AG08395 (cell line): ENCODE measurements at places on chromosomes 5 and 9.

DNA sequence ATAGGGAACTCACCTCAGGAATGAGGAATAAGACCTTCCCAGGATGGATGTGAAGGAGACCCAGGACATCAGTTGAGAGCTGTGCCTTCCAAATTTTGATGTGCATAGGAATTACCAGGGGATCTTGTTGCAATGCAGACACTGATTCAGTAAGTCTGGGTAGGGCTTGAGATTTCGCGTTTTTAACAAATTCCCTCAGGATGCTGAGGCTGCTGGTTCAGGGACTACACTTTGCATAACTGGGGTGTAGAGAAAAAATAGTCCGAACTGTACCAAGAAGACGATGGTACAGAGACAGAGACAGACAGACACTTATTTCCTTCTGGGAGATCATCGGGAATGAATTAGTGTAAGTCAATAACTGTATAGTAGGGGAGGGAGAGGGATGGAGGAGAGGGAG is 82.3 kb upstream of the FREM1 start:
- DNase-seq: no peak

GRCh38 chr5:64505769-64506566 is at the start of gene RGS7BP:
Gene RGS7BP, plus strand, starts transcription at chr5:64506015. Its CDS starts 610 bp downstream, at chr5:64506625.
- peak; percentile 4 for DNase-seq

- DNase-seq: no peak
Observed at GRCh38 chr9:135381762-135382310, 97.7 kb upstream of the PPP1R26 start.

- DNase-seq: no peak
Observed at GRCh38 chr5:124030043-124030491, 518.1 kb downstream of the CSNK1G3 start.

- DNase-seq: no peak
Observed at GRCh38 chr5:37045703-37046102, 169.1 kb downstream of the NIPBL start.

GRCh38 chr9:82922686-82923085 is 140.3 kb downstream of the RASEF start:
- no peak for DNase-seq

DNA sequence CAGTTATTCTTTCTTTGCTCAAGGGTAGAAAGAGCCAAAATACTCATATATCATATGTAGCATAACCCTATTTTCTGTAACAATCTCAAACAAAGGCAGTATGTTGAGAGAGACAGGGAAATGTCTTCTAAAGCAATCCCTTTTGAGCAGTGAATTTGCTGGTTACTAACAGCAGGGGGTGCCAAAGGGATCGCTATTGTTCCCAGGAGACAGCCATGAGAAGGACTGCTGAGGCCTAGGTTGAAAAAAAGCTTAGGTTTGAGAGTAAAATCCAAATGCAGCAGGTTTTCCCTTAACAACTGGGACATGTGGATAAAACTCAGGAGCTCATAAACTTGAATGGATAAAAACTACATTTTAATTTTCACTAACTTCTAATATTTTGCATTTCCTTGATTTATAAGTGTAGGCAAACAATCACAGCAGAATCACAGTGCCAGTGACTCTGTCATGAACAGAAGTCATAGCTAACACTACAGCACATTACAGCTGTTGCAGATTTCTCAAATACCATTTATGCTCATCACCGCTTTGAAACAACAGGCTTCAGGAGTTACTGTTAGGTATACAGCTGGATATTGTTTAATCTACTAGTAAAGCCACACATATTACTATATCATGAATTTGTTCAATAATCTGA is 148.4 kb downstream of the MAPKAP1 start:
- peak; percentile 81 for DNase-seq

DNA sequence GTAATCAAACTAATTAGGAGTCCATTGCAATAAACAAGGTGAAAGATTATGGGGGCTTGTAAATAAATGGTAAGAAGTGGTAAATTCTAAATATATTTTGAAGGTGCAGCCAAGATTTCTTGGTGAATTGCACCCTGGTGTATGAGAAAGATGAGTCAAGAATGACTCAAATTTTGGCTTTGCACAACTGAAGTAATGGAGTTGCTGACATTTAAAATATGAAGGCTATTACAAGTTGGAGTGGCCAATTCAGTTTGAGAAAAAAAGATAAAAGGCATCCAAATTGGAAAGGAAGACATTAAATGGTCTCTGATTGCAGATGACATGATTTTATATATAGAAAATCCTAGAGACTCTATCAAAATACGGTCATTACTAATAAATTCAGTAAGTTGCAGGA is 2330.6 kb downstream of the MAT2B start:
- no peak for DNase-seq

DNA sequence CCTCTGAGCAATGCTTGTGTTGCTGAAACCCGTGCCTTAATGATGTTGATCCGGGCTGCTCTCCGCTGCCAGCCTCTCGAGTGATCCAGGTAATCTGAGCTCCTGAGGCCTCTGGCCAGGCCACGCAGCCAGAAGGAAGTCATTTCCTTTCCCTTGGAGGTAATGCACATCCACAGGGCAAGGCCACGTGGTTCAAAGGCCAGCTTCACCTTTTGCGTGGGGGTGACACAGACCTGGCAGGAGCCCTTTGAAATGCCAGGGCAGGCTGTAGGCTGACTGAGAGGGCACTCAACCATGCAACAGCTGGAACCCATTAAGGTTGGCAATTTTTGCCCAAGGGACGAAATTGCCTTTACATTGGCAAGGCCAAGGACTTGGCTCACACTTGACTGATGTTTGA is 80.4 kb downstream of the LIX1 start:
- no peak for DNase-seq
